Glomerular endothelial cell (primary cell): ENCODE measurements at places on chromosomes 11 and 22. TPM values are rescaled to one million over a fixed set of nuclear protein-coding genes. Genes with fewer than 3 reads are reported as not detected.

- DNase-seq: no peak
Measured at GRCh38 chr22:44261861-44262595, 50.7 kb downstream of the SHISAL1 start.

GRCh38 chr22:20128902-20129746 is 2.5 kb upstream of the ZDHHC8 start:
- DNase-seq: no peak

Gene LDLRAD3
- 22.1 and 26.2 TPM in 2 replicates for total RNA-seq

DNA sequence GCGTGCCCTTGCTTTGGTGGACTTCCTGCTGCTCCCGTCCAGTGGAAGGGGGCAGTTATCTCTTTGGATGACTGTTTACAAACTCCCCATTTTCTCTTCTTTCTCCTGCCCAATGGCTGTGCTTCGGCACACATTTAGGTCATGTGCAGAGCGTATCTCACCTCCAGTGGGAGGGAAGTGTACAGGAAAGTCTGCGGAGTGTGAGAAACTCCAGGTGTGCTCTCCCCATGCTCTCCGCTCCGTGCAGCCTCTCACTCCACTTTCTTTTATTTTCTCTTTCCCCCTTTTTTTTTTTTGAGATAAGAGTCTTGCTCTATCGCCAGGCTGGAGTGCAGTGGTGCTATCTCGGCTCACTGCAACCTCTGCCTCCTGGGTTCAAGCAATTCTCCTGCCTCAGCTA is 11.9 kb upstream of the TEF start:
- no peak for DNase-seq

DNA sequence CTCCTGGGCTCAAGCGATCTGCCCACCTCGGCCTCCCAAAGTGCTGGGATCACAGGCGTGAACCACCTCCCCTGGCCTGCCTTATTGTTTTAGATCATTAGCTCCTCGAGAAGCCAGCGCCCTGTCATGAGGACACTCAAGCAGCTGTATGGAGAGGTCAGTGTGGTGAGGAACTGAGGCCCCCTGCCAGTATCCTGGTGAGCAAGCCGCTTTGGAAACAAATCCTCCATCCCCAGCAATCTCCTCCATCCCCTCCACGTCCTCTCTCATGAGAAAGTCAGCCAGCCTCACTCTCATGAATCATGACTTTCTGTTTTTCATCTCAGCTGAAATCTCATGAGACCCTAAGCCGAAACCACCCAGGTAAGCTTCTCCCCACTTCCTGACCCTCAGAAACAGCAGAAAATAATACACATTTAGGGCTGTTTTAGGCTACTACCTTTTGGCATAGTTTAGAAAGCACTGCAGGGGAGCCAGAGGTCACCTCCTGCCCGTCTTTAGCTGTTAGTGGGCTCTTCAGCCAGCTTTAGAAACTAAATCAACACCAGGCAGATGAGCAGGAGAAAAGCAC is 56.0 kb downstream of the CTTN start:
- no peak for DNase-seq

Gene GLB1L3
- not detected in 2 replicates for total RNA-seq

GRCh38 chr11:75689863-75690609 is 21.2 kb upstream of the MAP6 start:
- DNase-seq: no peak
